ENCODE measurements at places on chromosomes 1 and 21.

DNA sequence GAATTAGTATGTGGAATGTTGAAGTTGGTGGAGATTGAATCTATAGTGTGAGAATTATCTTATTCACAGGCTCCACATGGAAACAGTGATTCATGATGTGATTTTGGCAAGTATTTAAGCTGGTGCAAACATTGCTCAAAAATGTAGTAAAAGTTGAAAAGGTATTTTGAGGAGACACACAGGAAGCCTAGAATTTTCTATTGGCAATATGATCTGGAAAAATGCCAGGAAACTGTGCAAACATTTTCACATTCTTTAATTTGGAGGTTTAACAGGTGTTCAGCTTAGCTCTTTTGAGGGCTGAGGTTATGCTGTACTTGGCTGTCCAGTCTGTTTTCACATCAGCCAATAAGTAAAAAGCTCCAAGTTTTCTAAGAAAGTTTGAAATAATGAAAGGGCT lies 327.3 kb downstream of the RWDD3 start:
- DNase-seq, result no peak

DNA sequence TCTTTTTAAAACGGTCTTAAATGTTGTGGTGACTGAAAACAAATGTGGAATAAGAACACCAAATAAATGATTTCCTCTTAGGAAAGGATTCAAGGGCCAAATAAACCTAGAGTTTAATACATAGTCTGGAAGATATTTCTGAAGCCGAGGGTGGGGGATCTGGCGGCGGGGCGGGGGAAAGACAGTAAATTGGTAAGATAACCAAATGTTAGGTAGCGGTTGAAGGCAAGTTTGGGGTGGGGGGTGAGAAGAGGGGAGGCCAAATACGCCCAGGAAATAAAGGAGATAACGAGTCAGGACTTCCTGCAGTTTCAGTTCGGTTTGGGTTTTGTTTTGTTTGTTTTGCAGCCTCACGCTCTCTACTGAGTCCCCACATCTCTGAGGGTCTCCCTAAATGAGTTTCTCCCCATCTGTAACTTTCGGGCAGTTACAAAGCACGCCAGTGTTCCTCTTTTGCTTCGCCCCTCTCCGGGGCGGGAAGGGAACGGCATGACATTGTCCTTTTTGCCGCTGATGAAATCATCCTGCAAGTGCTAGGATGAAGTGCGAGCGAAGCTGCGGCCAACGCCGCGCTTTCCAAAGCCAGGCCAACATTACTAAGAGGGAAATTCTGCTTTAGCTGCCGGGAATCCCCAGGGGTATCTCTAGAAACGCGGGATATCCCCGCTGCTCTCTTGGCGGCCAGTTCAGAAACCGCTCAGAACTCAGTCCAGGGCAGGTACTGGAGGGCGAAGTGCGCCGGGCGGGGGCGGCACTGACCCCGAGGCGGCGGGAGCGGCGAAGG lies 844 bp downstream of the NIBAN1 start:
- DNase-seq, result no peak

DNA sequence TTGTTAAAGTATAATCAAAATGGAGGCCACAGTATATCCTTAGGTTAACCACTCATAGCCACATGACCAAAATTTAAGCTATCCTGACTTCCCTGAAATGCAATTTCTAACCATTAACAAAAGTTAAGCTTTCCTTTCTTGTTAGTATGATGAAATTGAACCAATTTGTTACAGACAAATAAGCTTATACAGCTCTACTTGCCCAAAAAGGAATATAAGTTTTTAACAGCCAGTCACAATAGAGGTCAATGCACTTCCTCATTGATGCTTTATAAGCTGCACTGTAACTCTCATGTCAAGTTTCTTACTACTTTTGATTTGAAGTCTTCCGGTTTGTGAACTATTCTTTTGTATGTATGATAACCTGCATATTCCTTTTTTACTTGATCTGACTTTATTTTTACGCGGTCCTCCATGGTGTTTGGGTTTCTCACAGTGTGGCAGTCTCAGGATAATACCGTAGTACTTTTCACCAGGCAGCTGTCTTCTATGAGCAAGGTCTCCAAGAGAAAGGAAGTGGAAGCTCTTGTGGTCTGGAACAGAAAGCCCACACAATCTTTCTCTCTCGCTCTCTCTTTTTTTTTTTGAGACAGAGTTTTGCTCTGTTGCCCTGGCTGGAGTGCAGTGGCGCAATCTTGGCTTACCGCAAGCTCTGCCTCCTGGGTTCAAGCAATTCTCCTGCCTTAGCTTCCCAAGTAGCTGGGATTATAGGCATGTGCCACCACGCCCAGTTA lies 331.6 kb downstream of the SRGAP2C start:
- DNase-seq, result no peak

- no peak for DNase-seq
Measured at GRCh38 chr21:35035116-35035515, 14.0 kb downstream of the RUNX1 start.

DNA sequence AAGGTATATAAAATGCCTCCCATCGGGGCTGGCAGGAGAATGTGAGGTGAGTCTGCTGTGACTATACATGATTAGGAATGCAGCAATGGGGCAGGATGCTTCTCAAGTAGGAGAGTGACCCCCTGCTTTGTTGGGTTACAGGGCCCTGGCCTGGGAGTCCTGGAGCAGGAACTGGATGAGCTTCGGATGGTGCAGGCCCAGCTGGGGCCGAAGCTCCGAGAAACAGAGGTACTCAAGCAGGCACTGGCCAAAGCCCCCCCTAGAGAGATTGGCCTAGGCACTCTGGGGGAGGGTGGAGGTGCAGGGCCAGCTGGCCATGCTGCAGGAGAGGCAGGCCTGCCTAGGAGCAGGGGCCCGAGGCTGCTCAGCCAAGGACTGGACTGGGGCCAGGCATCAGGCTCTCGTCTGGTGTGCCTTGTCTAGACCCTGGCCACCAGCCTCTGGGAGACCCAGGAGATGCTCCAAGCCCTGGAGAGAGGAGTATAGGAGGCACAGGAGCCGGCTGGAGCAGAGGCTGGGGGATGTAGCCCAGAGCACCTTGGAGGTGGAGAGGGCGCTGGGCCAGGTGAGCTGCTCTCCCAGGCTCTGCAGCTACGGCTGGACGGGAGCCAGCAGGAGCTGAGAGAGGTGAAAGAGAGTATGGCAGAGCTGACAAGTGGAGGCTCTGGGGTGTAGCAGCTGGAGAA lies 32.8 kb upstream of the PKP1 start:
- no peak for DNase-seq

- no peak for DNase-seq
Measured at GRCh38 chr1:89927049-89927448, 67.9 kb upstream of the ZNF326 start.

DNA sequence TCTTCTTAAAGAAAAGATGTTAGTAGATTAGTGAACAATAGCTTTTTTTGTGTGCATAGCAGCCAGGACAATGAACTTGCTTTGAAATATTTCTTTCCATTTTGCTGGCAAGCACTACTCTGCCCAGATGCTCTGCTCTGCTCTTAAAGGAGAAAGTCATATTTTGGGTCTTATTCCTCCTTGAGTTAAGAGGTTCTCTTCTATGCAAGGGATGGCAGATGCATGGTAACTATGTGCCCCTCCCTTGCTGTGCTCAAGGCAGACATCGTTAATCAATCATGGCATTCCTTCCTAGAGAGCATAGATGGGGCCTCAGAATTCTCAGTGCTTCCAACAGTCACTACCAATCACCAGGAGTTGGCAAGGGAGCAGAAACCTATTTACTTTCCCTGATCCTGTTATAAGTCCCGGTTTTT lies 27.6 kb downstream of the NIPAL3 start:
- DNase-seq, result no peak

GRCh38 chr1:68183895-68184294 lies 48.4 kb downstream of the WLS start:
- DNase-seq, result no peak

- peak; percentile 73 for DNase-seq
Measured at GRCh38 chr1:67766141-67766978, 66.9 kb downstream of the GNG12 start.

GRCh38 chr1:167795810-167796740 lies 74.3 kb downstream of the MPZL1 start:
- no peak for DNase-seq

DNA sequence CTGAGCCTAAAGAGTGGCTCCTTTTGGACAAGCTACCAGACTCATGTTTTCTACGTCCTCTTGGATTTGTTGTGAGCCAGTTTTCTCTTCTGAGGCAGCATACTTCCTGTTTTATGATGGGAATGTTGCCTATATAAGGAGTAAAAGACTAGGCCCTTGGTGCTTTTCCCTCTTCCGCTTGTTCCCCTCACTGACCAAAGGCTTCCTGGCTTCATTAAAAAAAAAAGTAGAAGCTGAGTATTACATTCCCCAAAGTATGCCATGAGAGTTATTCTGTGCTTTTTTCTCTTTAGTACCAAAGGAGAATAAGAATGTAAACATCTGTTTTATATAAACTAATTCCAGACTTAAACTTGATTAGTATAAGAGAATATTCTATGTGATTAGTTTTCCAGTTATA lies 6.5 kb upstream of the HMCN1 start:
- DNase-seq, result no peak

DNA sequence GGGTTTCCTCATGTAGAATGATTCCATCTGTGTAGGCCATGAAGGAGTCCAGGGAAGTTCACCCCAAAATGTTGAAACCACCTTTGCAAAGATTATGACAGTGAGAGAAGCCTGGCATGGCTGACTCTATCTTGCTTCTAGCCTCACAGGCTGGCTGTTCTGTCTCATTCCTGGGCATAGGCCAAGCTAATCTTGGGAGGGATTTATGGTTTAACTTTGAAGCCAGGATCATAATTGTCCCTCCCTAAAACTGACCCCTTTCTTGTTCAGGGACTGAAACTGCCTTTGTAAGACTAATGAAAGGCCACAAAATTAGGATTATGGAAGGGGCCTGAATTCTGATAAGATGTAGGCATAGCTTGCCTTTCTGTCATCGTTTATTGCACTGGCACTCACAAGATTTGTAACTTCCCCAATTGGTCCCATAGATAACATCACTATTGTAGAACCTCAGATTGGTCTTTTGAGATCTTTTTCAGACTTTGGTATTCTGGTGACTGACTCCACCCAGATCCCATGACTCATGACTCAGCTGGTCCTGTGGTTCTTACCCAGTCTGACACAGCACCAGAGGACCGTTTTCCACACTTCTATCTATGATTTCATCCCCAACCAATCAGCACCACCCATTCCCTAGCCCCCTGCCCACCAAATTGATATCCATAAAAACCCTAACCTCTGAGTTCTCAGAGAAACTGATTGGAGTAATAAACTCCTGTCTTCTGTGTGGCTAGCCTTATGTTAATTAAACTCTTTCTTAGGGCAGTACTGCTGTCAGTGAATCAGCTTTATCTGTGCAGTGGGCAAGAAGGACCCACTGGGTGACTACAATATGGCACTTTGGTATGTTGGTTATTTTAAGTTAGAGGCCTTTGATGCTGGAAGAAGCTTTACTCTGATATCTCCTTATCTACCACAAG lies 13.6 kb upstream of the LAMTOR5 start:
- no peak for DNase-seq

DNA sequence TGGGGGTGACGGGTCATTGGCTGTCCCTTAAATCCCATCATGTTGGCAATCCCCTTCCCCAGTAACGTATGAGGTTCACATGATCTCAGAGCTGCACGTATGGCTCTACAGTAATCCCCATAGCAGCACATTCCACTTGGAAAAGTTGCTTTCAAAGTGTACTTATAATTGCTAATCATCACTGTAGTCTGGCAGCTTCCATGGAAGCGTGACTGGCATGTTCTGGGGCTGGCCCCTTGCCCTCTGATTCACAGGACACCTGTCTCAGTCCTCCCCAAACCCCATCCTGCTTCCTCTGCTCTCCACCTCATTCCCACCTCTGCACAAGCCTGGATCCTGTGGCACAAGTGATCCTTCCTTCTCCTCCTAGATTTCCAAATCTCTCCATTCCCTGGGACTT lies 102.2 kb downstream of the TSEN15 start:
- no peak for DNase-seq

DNA sequence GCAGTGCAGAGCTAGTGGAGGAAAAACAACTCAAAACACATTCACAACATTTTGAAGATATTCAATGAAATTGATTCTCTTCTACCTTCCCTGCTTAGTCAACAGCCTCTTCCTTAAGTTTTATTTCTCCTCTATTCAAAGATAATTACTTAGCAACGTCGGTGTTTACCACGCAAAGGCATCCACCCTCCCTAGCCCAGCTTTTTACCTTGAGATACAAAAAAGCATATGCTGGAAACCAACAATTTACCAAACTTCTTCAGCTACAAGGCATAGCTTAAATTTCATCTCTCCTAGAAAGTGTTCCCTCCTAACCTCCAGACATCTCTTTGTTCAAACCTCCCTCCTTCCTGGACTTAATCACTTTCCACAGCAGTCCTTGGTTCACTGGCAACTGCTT lies 102.8 kb upstream of the SOD1 start:
- no peak for DNase-seq

GRCh38 chr1:12138196-12139168 lies 28.3 kb upstream of the TNFRSF1B start:
- DNase-seq, result no peak

DNA sequence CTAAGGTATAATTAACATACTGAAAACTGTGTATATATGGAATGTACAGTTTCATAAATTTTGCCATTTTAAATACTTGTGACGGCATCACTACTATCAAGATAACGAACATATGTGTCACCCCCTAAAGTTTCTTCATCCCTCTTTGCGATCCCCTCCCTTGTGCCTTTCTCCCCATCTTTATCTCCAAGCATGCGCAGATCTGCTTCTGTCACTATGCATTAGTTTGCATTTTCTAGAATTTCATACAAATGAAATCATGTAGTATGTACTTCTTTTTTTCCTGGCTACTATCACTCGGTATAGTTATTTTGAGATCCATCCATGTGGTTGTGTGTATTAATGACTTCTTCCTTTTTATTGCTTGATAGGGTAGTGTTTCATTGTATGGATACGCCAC lies 154.9 kb downstream of the ZNF648 start:
- no peak for DNase-seq

- DNase-seq, result no peak
Measured at GRCh38 chr1:227318853-227319607, 738 bp upstream of the CDC42BPA start.

DNA sequence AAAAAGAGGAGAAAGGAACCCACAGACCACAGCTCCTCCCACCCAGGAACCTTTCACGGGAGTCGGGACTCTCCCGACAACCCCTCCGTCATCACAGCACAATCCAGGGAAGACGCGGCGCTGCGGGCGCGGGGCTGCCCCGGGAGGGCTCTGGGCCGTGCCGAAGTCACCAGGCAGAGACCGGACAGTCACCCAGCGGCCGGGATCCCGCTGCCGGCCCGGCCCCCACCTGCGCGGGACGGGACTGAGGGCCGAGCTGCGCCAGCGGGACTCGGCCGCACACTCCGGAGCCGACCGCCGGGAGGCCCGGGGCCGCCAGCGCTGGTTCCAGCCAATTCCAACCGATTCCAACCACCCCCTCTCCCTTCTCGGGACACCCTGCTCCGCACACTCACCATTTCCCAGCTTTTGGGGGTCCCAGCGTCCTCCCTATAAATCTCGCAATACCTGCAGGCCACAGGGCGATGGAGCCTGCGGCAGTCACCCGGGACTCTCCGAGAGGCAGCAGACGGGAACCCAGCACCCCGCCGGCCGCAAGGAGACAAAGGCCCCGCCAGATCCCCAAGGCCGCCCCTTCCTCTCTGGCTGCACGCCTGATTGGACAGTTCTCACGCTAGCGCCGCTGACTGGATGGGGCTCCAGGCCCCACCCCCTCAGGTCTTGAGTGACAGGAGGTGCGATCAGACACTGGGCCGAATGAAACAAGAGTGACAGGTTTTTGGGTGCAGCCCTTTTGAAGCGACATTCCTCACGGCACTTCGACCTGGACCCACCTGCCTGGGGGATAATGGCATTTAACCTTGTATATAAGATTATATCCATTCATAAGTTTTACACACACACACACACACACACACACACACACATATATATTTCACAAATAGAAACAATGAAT lies at the start of gene ZNF695:
Gene ZNF695, minus strand, starts transcription at position 547 of the 895 bp plus-strand sequence. Its CDS starts 149 bp downstream, at position 398.
- DNase-seq, result peak; percentile 82

Measured in AG04450 (cell line).